Activated CD4-positive, alpha-beta T cell treated with anti-CD3 and anti-CD28 coated beads, Interleukin-2, amount 10 ng/mL, durations not matched to agents 24 days and 14 days (primary cell): ENCODE measurements at places on chromosomes 16 and 17. TPM values are rescaled to one million over a fixed set of nuclear protein-coding genes. Genes with fewer than 3 reads are reported as not detected.
A peak's percentile ranks its signal among the peaks of the same experiment; 100 is the strongest.

OR4D1 gene
- 0.07 and 0.14 TPM in 2 replicates for total RNA-seq

- DNase-seq: no peak
Observed at GRCh38 chr17:70159980-70160379, 9.4 kb upstream of the KCNJ2 start.

GRCh38 chr17:70290770-70291169, 121.4 kb downstream of the KCNJ2 start:
- no peak for DNase-seq

- DNase-seq: no peak
Observed at GRCh38 chr16:8718851-8719680, 44.6 kb downstream of the ABAT start.

- DNase-seq: no peak
Observed at GRCh38 chr17:64627797-64628196, 34.3 kb downstream of the SMURF2 start.

DNA sequence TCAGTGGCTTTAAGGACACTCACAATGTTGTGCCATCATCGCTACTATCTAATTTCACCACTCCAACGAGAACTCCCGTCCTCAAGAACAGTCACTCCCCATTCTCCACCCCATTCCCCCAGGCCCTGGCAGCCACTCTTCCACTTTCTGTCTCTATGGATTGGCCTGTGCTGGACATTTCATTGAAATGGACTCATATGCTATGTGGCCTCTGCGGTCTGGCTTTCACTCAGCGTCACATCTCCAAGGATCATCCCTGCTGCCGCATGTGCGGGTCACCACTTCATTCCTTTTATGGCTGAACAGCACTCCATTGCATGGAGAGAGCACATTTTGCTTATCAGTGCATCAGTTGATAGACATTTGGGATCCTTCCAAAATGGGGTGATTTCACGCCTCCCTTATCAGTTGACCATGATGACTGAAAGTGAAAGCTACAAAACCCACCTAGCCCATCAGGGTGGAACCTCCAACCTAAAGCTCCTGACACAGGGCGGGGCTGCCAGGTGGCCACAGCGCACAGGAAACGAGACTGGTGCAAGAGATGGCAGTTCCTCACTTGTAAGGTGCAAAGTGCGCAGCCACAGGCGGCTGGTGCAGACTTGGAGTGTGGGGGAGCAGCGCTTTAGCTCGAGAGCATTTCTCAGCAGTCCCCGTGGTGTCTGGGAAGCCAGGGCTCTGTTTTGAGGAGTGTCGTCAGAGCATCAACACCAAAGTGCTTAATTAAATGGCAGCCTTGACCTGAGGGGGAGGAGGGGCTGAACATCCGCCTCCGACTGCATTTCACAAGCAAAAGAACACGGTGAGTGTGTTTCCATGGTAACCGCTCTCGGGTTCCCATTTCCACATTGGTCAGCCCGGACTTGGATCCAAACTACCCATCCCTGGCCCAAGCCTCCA, 23.8 kb downstream of the COTL1 start:
- DNase-seq: peak; percentile 93

DNA sequence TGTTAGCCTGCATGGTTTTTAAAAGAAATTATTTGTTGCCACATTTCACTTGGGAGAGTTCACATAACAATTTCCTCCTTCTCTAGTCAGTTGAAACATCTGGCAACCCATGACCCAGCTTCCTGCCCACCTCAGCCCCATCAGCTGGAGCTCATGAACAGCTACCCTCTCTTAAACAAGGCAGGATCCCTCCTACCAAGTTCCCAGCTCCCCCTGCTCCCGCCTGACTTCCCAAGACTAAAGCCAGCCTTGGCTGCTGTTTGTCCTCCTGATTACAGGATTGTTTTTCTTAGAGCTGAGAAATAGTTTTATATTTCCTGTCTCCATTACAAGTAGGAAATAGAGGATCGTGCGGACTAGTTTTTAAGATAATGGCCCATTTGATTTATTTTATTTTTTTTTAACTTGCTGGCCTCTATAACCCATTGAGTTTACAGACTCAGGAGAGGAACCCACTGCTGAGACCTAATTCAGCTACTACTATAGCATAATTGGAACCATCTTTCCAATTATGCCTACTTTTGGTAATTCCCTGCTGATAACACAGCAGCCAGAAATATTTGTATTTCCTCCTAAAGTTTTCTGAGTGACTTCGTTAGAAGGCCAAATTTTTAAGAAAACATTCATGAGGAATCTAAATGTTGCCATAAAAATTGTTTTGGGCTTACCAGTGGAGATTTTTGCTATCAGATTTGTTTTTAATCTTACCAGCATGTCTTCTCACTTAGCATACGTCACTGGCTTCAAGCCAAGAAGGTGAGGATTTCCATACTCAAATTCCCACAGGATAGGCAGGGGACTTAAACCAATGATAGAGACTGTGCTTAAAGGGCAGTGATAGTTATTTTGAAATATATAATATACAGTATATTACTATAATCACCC, 90.0 kb downstream of the ELAC2 start:
- DNase-seq: no peak
